BE2C (cell line): ENCODE measurements at places on chromosomes 2 and 18.

GRCh38 chr18:28164771-28165483 is 12.0 kb downstream of the CDH2 start:
- DNase-seq: no peak

DNA sequence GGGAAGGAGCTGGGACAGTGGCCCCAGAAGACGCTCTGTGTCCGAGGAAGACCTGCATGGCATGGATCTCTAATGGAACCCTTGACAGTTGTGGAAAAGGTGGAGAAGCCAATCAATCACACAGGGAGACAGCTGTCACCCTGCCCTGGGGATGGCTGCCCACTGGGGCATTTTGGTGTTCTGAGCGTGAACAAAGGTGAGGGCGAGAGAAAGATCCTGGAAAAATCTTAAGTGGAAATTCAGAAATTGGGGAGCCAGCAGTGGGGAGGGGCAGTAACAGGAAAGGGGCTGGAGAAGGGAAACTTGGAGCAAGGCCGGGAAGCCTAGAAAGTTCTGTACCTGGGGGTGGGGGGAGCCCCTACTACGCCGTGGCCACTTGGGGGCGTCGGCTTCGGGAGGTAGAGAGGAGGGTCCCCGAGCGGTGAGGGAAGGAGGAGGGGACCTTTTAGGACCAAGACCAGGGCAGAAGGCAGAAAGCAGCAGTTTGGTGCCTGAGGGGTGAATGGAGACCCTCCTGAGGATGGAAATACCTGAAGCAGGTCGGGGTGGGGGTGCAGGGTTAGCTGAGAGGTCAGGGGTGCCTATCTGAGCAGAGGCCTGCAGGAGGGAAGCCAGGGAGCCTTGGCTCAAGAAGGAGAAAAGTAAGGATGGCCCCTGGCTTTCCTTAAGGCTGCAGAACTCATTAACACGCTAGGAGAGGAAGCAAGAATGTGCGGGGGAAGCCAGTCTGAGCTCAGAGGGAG is 30.0 kb downstream of the NGEF start:
- DNase-seq: no peak

- no peak for DNase-seq
These were observed 46.4 kb downstream of the ASXL2 start for GRCh38 chr2:25831746-25832449.

- no peak for DNase-seq
These were observed 151.5 kb downstream of the INHBB start for GRCh38 chr2:120497261-120497977.

GRCh38 chr2:32220445-32220844 is 44.2 kb downstream of the NLRC4 start:
- DNase-seq: no peak
